Activated gamma-delta T cell treated with anti-CD3 and anti-CD28 coated beads, Interleukin-2, amount 50 U/mL, for 16 hours (primary cell): ENCODE measurements at places on chromosomes 1 and 21.

DNA sequence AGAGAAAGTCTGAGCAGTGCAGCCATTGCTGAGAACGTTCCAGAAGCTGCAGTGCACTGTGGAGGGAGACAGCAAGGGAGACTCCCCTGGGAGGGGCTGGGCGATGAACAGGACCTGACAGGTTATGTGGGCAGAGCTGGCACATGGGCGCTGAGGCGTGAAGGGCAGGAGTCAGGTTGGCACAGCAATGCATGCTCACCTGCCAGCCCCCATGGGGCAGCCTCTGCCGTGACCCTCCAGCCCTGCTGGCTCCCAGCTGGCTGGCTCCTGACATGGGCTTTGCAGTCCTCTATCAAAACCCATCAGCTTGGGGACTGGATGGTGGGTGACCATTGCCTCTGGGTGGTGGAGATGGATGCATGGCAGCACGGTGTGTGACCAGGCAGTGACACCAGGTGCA, 300.3 kb downstream of the CAMTA1 start:
- no peak for DNase-seq

DNA sequence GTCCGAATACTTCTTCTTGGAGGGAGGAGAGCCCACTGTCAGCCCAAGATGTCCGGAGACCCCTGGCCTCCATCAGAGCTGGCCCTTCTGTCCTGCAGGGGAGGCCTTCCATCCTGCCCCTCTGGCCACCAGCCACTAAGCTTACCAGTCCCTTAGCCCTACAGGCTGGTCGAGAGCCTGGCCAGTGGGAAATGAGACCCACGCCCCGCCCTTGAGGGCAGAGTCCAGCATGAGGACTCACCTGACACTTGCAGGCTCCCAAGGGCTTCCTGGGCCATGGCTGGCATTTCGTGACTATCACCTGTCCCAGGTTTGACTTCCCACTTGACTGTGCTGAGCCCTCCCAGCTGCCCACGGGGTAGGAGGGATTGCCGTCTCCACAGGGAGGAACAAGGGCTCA, 361.8 kb upstream of the VAMP3 start:
- DNase-seq: no peak

DNA sequence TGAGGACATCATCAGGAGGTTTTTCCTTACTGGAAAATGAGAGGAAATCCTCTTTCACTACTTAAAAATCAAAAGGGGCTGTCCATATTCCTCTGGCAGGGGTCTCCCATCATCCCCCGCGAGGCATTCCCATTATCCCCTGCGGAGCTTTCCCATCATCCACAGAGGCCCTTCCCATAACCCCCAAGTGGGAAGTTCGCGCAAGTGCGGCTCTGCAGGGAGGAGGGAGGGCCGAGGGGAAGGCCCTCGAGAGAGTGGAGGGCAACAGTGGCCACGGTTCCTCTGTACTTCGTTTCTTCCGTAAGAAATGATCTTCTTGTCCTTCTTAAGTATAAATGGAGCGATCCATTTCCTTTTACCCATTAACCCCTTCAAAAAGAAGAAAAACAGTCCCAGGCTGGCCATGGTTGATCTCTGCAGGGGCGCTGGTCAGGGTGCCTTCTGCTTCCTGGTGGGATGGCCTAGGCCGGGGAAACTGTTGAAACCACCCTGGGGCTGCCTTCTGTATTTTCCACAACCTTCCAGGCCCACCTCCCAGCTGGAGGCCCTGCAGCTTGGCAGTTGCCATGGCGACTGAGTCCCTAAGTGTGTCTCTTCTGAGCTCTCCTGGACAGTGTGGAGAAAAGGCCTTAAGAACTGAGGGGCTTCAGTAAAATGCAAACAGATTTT, 3.6 kb upstream of the RSPH1 start:
- no peak for DNase-seq

DNA sequence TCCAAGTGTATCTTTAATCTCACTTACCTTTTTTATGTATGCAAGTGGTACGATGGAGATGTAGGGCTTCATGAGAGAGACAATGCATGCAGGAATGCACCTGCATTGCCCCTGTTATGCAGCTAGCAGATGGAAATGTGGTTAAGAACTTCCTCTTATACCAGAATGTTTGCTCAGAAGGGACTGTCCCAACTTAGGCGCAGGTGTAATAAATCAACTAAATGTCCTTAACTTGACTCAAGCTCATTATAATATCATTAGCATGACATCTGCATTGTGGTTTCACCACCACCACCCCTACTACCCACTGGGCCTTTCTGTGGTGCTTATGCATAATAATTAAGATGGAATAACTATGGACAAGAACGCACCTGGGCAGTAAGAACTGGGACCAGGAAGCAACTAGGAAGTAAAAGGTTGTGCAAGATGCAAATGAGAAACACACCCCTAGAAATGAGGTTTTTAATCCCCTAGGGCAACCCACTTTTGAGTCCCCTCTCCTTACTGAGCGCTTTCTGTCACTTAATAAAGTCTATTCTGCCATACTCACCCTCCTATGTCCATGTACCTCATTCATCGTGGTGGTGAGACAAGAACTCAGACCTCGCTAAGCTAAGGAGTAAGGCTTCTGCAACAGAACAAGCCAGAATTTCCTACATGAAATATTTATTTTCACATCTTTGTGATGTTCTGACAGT, 1103.3 kb upstream of the B3GALT2 start:
- DNase-seq: no peak
